ENCODE measurements at places on chromosomes 11 and 22.

DNA sequence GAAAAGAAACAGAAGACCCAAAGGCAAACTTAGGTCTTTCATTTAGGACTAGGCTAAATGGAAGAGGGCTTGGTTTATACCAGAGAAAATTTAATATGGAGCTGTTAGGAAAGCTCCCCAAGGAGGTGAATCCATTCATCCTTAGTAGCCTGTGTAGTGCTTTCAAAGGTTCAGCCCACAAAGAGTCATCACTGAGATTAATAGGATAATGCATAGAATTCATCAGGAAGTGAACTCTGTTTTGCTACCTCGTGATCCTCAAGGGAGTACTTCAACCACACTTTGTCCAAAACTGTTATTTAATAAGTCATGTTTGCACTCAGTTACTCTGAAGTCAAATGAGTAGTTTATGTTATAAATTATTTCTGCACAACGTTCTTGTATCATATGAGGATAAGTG is 43.3 kb upstream of the MMP7 start:
- DNase-seq = no peak

DNA sequence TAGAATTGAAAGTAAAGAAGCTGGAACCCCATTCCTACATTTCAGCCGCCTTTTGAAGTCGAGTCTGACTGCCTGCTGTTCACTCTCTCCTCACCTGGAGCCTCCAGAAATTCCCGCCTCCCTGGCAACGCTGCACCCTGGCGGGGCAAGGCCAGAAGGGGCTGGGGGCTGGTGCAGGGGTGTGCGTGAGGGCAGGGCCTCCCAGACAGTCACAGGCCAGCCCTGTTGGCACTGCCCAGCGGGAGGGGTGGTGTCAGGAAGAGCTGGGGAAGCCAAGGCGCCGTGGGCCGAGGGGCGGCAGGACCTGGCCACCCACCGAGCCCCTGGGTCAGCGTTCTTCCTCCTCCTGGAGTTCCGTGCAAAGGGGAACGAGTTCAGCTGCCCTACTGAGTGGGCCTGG is 123.2 kb downstream of the KCNQ1OT1 start:
- no peak for DNase-seq

GRCh38 chr11:33933602-33934001 is 41.7 kb upstream of the LMO2 start:
- DNase-seq = no peak

DNA sequence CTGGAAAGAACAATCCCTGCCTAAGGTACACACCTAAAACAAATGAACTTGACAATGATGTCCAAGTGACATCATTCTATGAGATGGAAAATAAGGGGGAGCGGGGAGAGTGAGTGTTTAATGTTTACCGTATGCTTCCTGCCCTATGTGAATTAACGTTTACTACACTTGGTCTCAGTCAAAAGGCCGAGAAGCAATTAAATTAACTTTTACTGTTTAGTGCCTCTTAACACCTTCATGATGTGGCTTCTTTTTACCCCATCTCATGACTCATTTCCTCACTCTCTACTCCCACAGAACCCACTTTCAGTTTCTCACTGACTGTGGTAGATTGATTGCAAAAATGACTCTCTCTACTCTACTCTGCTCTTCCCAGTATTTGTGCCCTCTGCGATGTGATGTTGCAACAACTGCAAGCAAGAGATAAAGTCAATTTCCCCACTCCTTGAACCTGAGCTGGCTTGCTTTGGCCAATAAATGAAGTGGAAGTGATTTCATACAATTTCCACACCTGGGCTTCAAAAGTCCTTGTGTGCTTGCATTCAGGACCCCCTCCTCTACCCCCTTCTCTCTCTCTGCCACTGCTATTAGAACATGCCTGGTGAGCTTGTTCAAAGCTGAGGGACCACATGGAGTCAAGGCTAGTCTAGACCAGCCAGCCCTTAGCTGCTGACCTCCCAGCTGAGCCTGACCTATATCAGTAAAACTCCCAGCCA is 11.6 kb upstream of the ALKBH3 start:
- peak; percentile 44 for DNase-seq

- peak; percentile 64 for DNase-seq
Measured at GRCh38 chr11:117843666-117844484, 19.3 kb upstream of the FXYD2 start.

GRCh38 chr11:76280151-76280881 is 74.0 kb upstream of the WNT11 start:
- DNase-seq = no peak

- no peak for DNase-seq
Measured at GRCh38 chr22:39429916-39430575, 26.8 kb upstream of the MGAT3 start.

Data from central memory CD4-positive, alpha-beta T cell (primary cell).